Activated effector memory CD4-positive, alpha-beta T cell treated with Interleukin-2 at 50 U/mL for 16 hours (primary cell): ENCODE measurements at places on chromosomes 12 and 14.

DNA sequence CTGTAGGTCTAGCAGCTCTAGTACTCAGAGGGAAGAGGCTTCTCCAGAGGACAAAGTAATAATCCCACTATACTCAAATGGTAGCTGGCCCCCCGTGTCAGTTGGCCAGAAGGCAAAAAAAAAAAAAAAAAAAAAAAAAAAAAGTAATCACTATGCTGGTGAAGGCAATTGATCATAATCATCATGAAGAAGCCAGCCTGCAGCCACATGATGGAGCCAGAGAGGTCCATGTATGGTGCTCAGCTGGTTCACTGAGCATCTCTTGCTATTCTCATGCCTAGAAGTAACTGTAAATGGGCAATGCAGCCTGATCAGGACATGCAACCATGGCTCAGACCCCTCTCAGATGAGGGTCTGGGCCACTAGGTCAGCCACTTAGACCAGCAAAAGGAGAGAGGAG, 378.8 kb downstream of the MED13L start:
- DNase-seq = no peak

DNA sequence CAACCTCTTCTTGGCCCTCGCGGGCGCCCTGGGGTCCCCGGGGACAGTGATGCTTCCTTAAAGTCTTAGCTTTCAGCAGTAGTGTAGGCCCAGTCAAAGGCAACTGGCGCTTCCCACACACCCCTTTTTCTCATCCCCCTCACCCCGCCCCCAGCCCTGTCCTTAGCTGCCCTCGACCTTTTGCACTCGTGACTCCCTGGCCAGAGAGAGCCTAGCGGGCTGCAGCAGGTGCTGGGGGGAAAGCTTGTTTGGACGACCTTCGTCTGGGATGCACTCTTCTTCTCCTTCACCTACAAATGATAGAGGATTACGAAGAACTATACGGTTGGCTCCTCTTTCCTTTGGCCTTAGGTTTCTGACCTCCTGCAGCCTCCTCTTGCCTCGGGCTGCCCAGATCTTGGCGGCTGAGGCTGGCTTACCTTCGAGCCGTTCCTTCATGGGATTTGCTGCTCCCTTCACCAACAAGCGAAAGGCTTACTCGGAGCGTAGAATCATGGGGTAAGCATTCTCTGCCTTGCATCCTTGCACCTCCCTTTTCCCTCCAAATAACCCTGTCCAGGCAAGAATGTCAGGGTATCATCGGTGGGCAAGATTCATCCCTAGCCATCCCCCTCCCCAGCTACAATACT, 815 bp downstream of the COQ10A start:
- no peak for DNase-seq

DNA sequence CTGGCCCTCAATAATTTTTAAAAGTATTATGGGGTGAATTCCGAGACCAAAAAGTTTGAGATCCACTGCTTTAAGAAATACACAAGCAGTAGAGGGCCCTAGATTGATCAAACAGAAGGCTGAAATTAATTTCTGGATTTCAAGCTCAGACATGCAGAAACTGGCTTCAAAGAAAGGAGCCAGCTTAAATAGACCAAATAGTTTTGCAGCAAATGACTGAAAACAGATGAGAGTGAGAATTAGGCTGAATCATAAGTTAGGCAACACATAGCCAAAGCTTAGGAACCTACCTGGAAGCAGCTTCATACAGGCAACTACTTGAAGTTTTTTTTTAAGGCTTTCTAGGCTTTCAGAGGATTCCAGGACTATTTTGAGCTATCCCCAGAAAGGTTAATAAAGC, 12.4 kb downstream of the ATF7 start:
- DNase-seq = no peak

DNA sequence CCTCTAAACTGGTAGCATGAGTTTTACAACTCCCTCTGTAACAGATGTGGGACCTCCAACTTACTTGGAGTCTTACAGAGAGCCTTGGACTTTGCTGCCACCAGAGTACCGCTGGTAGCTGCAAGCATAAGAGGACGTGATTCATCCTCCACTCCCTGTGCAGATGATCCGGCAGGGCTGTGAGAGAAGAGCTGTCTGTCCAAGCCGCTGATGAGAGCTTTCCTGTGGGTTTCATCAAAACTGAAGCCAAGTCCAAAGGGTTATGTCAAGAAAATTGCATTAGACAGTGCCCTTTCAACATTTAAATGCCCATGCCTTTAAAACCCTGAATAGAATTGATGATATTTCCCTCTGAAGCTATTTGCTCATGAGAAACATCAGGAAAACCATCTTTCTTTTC, 85.8 kb downstream of the LLPH start:
- DNase-seq = no peak

GRCh38 chr14:36940476-36940875, 231.9 kb downstream of the SLC25A21 start:
- no peak for DNase-seq

GRCh38 chr12:72110937-72111650, 161.1 kb upstream of the TRHDE start:
- DNase-seq = no peak

DNA sequence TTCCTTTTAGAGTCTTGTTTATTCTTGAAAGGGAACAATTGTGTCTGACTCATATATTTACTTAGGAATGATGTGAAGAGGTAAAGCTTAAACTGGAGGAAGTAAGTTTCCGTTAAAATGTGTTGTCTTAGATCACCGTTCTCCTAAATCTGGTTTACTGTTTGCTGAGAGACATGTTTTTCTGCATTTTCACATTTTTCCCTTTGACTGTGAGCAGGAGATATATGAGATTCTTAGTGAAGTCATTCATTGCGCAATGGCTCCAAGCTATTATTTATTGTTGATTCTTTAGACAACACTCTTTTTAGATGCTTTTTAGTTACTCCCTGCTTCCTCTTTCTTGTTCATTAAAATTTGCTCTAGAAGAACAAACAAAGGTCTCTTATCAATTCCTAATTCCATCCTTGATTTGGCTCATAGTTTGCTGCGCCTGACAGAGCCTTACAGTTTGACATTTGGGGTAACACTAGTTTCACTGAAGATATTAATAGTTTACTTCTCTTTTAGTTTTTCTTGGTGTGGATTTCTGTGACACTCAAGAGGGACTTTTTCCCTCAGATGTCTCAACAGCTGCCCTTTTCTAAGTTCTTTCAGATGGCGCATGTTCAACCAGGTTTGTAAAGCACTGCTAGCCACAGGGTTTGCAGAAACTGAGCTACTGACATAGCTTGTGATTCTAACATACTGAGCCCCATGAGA, 11.4 kb downstream of the CLECL1 start:
- no peak for DNase-seq

DNA sequence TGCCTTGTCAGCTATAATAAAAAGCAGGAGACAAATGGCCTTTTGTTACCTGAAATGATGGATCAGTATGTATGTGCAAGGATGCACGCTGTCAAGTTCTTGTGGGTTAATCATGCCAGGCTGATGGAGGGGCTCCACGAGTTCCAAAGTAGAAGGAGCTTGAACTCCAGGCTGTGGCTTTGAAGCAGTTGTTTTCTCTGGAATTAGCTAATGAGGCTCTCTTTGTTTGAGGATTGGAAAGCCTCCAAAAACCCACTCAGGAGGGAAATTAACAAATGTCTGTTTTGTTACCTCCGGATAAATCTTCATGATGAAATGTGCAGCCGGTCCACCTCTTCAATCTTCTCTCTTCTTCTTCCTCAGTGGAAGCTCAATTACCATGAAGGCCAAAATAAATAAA, 605.5 kb downstream of the DIO2 start:
- DNase-seq = no peak

DNA sequence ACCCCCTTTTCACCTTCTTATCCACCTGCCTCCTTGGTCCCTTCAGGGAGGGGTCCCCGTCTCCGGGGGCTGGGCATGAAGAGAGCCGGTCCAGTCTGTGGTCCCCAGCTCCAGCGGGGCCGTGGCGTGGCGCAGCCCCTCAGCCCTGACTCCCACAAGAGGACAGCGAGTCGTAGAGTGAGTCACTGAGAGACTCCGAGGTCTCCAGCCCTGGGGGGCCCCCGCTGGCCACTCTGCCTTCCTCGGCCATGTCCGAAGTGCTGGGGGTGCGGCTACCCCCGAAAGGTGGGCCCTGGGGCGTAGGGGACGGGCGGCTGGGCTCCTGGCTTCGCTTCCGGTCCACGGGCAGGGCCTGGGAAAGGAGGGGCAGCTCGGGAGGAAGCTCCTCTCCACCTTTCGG, 36.5 kb downstream of the NCKAP5L start:
- DNase-seq = no peak

GRCh38 chr12:2483713-2484112, 311.1 kb upstream of the FKBP4 start:
- no peak for DNase-seq
